Heart right ventricle (tissue), 16 donors: ENCODE measurements at places on chromosomes 1 and 21. TPM values are rescaled to one million over a fixed set of nuclear protein-coding genes. Genes with fewer than 3 reads are reported as not detected.

Gene A3GALT2
- polyA plus RNA-seq = not detected

Gene NTRK1
- 0.28 TPM for polyA plus RNA-seq

Gene OXCT2
- polyA plus RNA-seq = 1.5 TPM

DNA sequence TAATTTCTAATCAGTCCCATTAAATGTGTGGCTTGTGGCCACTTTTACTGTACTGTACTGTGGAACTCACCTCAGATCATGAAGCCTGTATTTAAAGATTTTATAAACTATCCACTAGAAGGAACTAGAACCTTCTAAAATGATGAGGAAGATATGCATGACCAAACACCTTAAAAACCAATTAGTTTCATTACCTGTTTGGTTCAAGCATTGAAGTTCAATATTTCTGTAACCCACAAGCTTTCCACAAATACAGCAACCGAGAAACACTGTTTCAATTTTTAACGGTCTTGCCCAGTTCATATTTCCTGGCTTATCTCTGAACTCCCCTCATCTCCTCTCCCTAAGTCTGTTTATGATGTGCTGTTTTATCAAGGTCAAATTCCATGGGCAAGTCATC is 264.3 kb upstream of the PLD5 start:
- DNase-seq = no peak

DNA sequence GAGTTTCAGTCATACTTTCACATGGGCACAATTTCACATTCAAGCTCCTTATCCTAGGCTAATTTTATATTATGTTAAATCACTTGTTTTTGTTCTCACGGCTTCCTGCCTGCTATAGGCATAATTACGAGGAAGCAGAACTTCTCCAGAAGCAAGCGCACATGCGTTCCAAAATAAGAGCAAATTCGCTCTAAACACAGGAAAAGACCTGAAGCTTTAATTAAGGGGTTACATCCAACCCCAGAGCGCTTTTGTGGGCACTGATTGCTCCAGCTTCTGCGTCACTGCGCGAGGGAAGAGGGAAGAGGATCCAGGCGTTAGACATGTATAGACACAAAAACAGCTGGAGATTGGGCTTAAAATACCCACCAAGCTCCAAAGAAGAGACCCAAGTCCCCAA is at the start of gene CORT:
CORT (plus strand) TSS at position 281 of the 400 bp plus-strand sequence. CDS start 193 bp downstream, outside the sequence.
- DNase-seq = no peak

GRCh38 chr1:119116725-119117124 is 23.7 kb downstream of the WARS2 start:
- no peak for DNase-seq

- DNase-seq = no peak
Observed at GRCh38 chr1:163439471-163439870, 117.7 kb downstream of the NUF2 start.

DNA sequence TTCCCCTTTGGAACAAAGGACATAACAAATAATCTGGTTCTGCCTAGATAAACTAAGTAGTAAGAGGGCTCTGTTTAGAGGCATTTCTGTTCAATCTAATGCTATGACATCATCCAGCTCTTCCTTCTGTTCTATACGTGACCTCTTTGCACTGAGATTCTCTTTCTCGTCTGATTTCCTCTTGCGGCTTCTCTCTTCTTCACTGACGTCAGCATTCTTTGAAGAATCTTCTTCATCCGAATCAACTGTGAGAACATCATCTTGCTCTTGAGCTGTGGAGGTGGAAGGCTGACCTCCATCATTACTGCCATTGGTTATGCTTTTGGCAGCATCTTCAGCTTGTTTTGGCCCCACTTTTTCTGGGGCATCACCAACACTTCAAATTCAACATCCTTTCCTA is 130.4 kb downstream of the HS2ST1 start:
- no peak for DNase-seq

DNA sequence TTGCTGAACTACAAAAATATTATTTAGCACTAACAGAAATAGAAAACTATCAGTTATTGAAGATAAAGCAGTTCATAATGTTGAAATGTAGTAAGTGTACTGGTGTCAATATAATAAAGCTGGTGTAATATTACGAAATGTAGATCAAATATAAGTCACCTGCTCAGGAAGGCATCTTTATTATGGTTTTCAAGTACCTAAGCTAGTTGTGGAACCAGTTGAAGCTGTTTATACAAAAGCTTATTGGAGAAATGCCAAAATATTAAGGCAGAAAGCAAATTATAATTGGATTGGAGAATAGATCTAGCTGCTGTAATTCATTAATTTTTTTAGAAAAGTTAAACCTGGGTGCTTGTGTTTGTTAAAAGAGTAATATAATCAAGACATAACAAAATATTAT is 6.2 kb upstream of the MARK1 start:
- no peak for DNase-seq

Gene KCNJ9
- not detected for polyA plus RNA-seq

DNA sequence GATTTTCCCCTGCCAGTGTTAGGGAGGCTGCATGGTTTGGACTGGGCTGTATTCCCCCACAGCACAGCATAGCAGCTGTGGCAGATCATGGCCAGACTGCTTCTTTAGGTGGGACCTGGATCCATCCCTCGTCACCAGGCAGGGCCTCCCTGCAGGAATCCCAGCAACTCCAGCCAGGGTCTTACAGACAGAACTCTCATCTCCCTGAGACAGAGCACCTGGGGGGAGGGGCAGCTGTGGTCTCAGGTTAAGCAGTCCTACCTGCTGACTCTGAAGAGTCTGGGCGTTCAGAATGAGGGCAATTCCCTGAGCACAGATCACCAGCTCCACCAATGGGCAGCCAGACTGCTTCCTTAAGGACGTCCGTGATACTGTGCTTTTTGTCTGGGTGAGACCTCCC is 47.9 kb upstream of the C1orf115 start:
- no peak for DNase-seq

DNA sequence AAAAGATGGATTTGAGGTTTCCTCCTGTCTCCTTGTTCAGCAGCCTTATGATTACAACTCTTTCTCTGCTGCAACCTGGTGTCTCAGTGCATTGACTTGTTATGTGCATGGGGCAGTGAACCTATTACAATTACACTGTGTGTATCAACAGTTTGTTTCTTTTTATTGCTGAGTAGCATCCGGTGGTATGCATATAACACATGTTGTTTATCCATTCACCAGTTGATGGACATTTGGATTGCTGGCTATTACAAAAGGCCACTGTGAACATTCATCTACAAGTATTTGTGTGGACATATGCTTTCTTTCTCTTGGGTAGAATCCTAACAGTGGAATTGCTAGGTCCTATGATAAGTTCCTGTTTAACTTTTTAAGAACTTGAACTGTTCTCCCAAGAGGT is 65.9 kb downstream of the FMO4 start:
- no peak for DNase-seq

Gene PTP4A2
- 49.5 TPM for polyA plus RNA-seq
